ENCODE measurements at places on chromosomes 13 and 19.

- DNase-seq = no peak
These were observed 8.6 kb downstream of the TLE2 start for GRCh38 chr19:3020321-3020960.

DNA sequence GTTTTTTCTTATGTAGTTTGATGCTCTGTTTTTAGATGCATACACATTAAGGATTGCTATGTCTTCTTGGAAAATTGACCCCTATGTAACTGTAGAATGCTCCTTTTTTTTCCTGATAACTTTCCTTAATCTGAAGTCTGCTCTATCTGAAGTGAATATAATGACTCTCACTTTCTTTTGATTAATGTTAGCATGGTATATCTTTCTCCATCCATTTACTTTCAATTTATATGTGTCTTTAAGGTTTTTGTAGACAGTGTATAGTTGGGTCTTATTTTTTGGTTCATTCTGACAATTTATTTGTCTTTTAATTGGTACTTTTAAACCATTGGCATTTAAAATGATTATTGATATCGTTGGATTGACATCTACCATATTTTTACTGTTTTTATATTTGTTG lies 92.3 kb downstream of the URI1 start:
- no peak for DNase-seq

DNA sequence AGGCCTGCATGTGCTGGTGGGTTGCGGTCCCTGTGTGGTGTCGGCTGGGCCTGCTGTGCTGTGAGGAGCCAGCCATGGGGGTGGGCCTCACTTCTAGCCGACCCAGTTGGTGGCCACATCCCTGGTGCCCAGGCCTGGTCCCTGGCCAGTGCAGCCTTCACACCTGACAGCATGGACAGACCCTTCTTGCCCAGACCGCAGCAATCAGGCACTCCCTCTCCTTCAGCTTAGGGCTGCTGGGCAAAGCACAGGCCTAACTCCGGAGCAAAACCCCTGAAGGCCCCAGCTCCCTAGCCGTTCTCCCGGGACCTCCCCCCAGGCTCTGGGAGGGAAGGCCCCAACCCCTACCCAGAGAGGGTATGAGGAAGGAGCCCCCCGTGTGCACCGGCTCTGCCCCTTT lies 6.6 kb upstream of the MCF2L start:
- no peak for DNase-seq

GRCh38 chr19:46661735-46662592 lies 982 bp upstream of the DACT3 start:
- DNase-seq = peak; percentile 80

DNA sequence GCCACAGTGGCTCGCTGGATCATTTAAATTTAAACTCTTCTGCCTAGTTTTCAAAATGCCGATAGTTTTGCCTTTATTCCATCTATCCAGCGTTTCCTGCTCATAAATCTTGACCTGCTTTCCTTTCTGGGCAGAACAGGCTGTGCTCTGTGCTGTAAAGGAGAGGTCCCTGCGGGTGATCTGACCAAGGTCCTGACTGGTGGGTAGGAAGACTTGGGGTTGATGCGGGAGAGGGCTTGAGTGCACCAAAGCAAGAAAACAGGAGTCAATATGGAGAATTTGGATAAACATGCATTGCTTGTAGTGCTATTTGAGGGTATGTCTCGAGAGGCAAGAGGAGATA lies 533.6 kb downstream of the MYO16 start:
- DNase-seq = no peak

DNA sequence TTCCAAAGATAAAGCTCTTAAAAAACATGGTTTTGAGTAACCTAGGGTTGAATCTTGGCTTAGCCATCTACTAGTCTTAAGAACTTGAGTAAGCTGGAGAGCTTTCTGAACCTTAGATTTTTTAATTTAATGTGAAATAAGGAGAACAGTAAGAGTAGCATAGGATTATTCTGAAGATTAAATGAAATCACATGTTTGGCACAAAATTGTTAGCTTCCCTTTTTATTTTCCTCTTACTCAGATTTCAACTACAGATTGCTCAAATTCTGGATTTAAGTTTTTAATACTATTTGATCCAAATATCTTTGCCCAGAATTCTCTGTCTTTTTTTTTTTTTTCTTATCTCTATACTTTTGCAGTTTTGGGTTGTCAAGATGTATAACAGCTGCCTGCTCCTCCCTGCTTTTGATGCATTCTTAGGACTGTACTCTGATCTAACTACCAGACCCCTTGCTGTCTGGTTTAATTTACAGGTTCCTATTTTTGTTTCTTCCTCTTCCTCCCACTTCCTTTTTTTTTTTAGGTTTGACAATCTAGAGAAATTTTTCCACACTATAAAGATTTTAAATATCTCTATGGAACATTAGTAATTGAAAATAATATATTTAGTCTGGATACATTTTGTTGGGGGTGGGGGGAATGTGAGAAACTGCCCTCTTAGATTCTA lies 12.3 kb downstream of the POMP start:
- no peak for DNase-seq

All from NCI-H1105 treated with DMSO at 0.1 percent for 48 hours (cell line).